Activated CD4-positive, alpha-beta T cell treated with anti-CD3 and anti-CD28 coated beads, Interleukin-2, amount 50 U/mL, for 24 hours (primary cell): ENCODE measurements at places on chromosomes 2 and 18.

DNA sequence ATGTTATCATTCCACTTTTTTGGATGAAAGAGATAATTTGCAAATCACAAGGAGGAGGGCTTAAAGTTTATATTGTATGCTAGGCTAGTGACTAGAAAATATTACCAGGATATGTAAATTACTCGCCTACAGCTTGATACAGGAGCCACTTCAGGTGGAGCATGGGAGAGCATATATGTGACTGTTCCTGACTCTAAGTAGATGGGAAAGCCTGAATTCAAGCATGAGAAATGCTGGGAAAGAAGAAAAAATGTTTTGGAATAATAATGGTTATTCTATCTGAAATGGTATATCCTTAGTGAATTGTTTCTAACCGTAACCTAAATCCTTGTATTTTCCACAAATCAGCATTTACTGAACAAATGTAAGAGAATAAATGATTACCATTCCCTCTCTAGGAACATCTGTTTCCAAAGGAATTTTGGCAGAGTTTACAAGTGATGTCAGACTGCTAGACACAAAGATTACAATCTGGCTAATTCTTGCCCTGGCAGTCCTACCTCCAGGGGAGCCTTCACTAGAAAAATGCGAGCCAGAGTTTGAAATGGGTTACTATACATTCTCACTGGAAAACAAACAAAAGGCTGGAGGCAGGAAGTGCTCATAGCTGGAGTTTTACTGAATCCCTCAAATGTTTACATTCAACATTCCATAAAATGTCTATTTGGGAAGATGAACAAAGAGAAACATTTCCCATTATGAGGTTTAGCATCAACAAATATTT is 129.4 kb upstream of the MAPRE2 start:
- no peak for DNase-seq

DNA sequence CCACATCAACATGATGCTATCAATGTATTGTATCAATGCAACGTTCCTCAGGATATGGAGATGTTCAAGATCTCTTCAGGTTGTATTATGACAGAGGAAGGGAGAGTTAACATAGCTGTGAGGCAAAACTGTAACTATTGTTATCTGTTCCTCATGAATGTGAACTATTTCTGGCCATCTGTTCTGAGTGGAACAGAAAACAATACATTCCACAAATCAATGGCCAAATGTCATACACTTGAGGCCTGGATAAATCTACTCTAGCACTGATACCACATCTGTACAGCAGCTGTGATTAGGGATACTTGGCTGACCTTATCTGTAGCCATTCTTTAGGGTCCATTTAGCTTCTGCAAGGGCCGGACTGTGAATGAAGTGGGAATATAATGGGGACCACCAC is 447.9 kb downstream of the IRS1 start:
- DNase-seq, result no peak

GRCh38 chr2:13227578-13227977 is 510.8 kb downstream of the TRIB2 start:
- no peak for DNase-seq

- DNase-seq, result no peak
These were observed 22.3 kb downstream of the ARL5A start for GRCh38 chr2:151805961-151806360.

DNA sequence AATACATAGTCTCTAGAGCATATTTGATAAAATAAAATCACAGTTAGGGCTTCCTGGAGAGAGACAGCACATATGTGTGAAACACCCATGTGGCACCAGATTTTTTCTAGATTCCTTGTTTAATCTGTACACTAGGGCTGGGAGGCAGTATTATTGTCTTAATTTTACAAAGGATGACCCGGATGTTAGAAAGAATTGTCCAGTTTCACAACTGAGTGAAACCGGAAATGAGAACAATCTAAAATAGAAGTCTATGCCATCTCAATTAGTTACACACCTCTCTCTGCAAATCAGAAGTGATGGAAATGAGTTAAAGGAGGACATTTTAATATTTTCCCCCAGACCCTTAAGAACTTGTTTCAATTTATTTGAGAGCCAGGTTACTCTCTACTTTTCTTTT is 463.7 kb upstream of the DSEL start:
- DNase-seq, result no peak
